ENCODE measurements at places on chromosomes 2 and 18.

GRCh38 chr2:238143239-238143951 is 4.9 kb downstream of the KLHL30 start:
- peak; percentile 86 for DNase-seq

DNA sequence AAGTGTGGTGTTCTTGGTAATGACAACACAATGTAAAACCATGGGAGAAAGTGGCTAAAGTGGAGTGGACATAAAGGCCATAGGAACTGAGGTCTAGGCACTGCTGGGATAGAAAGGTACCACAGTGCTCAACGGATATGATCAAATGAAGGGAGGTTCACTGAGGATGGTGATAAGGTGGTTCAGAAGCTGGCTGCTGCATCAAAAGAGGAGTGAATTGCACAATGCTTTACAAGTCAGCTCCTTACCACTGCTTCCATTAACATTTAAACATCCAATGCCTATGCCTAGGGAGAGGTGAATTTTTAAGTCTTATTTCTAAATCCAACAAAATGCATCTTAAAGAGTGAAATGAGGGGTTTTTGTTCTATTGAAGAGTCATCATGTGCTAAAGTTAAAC is 100.1 kb upstream of the ITGB6 start:
- no peak for DNase-seq

DNA sequence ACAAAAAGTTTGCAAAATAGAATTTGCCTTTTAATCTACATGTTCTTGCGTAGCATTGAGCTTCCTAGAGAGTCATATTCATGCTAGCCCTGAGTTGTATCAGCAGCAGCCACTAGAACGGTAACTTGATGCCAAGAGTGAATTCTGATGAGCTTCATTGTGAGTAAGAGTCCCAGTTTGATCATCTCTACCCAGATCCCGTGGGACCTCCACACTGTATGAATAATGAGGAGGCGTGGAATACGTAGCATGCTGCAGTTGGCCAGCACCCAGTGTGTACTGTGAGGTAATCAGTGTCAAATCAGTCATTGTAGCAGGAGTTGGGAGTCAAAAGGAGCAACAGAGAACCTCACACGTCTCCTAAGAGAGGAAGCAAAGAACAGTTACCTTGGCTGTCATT is 197.9 kb downstream of the NEDD4L start:
- peak; percentile 82 for DNase-seq

DNA sequence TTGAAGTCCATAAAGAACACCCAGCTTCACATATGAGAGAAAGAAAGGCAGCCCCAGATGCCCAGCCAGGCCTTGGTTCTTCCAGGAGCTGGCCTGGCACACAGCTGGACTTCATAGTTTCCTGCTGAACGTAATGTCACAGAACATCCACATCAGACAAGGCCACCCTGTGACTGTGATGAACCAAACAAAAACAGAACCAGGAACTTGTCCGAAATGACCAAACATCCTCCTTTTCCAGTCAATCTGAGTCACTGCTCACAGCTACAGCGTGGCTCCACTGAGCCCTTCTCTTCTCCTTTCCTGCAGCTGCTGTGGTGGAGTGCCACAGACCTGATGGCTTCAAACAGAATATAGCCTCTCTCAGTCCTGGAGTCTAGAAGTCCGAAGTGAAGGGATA is 45.4 kb upstream of the PAPOLG start:
- DNase-seq = no peak

DNA sequence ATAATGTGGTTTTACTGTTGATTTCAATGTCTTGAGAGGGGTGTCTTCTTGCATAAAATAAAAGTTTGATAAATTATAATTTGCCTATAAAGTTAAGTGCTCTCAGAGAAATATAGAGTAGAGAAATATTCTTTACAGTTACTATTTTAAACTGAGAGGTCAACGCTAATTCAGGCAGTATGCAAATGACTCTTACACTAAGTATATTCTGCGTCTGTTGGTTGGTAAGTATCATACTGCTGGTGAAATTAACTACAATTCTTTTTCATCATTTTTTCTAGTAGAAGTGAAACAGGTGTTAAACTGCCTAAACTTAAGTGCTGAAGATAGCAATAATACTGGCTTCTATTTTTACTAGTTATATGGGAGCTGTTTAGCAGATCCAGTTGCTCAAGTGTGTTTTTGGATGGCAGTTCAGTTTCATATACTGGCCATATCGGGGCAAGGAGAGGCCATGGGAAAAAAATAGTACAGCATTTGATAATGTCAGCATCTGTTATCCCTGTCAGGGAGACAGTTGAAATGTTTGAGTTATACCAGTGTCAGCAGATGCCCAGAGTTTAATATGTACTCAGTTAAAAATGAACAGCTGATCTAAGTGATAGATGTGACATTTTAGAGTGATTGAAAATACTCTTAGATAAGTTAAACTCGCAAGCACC is 86.2 kb downstream of the MIB1 start:
- no peak for DNase-seq

- DNase-seq = peak; percentile 28
Measured at GRCh38 chr2:144705328-144706245, 185.7 kb upstream of the ZEB2 start.

- peak; percentile 54 for DNase-seq
Measured at GRCh38 chr2:25692143-25692542, 18.8 kb upstream of the DTNB start.

- peak; percentile 98 for DNase-seq
Measured at GRCh38 chr2:70523996-70524965, 29.3 kb downstream of the TGFA start.

DNA sequence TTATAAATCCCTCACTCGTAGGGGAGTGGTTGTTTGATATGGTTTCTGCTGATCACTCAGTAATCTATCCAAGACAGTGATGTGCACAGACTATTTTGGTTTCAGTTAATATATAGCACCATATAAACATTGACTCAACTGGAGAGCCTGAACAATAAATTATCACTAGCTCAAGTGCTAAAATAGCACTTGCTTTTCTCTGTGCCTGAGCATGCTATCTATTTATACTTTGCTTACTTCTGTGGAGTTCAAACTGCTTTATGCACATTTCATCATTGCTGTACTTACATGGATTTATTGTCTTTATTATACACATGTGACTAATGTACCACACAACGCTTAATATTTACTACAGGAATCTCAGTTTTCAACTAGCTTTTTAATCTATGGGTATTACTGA is 133.6 kb downstream of the BCL2 start:
- DNase-seq = no peak

- no peak for DNase-seq
Measured at GRCh38 chr2:30366199-30366691, 80.8 kb upstream of the LCLAT1 start.

GRCh38 chr2:24191848-24192247 is 17.0 kb downstream of the FAM228A start:
- DNase-seq = no peak
